HTR-8/SVneo (cell line): ENCODE measurements at places on chromosomes 2 and 18.

GRCh38 chr18:10787293-10787901 lies 261.6 kb downstream of the NAPG start:
- peak; percentile 60 for DNase-seq

DNA sequence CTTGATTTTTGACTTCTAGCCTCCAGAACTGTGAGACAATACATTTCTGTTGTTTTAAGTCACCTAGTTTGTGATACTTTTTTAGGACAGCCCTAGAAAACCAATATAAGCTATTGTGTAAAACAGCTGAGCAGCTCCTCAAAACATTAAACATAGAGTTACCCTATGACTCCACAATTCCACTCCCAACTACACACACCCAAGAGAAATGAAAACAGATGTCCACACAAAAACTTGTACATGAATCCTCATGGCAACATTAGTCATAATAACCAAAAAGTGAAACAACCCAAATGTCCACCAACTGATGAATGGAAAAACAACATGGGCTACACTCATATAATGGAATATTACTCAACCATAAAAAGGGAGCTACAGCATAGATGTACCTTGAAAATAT lies 32.6 kb downstream of the TNS1 start:
- DNase-seq: no peak

DNA sequence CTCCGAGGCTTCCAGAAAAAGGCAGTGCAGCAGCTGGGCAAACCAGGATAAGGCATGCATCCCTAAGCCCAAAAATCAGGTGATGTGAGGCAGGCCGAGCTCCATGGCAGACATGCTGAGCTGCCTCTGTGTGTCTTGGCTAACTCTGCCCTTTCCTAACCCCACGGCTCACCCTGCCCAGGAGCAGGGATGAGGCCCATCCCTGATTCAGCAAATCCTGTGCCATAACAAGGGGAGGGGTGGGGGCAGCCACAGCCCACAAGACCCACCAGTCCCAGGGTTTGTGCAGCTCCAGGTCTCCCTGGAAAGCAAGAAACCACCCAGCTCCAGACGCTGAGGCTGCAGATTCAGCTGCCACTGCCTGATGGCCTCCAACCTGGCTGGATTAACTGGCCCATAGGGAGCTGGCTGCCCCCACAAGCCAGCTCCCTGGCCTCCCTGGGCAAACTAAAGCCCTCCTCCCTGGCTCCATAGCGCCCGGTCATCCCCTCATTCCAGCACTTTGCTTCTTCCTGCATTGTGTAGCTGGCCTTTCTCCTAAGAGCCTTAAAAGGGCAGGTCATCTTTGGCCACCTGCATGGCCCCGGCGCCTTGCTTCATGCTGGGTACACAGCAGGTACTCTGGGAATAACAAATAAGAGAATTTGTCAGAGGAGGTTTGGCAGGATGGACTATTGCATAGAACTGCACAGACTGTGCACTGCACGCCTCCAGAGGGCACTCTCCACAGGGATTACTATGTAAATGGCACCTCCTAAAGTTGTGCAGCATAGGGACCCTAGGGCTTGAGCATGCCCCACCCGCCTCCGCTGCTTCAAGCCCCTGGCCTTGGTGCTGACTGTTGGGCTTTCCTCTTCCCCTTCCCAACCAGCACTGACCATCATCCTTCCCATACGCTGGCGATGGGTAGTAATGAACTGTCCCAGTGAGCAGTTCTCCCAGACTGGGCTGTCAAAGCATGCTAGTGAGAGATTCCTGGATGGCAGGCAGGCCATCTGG lies 10.7 kb downstream of the STEAP3 start:
- DNase-seq: no peak

- no peak for DNase-seq
Observed at GRCh38 chr2:181782660-181783059, 102.3 kb upstream of the NEUROD1 start.

- no peak for DNase-seq
Observed at GRCh38 chr2:210676067-210676466, 119.7 kb downstream of the CPS1 start.
